Heart right ventricle (tissue), 16 donors: ENCODE measurements at places on chromosomes 6 and 20. TPM values are rescaled to one million over a fixed set of nuclear protein-coding genes. Genes with fewer than 3 reads are reported as not detected.

KCNK17 gene
- not detected for total RNA-seq

GRCh38 chr20:51338692-51339440, 203.7 kb downstream of the NFATC2 start:
- no peaks in the 10 kb centered on the region for H3K36me3 ChIP-seq
- DNase-seq: no peak
- H3K27me3 ChIP-seq: no peaks in the 10 kb centered on the region
- H3K4me1 ChIP-seq: no peaks in the 10 kb centered on the region

DNA sequence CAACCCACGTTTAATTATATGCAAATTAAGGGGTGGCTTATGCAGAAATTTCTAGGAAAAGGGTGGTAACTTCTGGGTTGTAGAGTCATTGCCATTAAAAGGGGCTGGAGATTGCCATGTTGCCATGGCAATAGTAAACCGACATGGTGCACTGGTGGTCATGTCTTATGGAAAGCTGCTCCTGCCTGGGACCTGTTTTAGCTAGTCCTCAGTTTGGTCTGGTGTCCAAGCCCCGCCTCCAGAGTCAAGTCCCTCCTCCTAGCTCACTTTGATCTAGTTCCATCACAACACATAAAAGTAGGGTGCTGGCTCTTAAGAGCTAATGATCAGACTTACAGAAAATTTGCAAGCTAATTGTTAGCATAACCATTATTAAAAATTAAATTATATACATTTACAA, 5.3 kb downstream of the SLC22A2 start:
- no peaks in the 10 kb centered on the region for H3K4me1 ChIP-seq
- no peaks in the 10 kb centered on the region for H3K36me3 ChIP-seq
- no peak overlapping the region for H3K27ac ChIP-seq

DNA sequence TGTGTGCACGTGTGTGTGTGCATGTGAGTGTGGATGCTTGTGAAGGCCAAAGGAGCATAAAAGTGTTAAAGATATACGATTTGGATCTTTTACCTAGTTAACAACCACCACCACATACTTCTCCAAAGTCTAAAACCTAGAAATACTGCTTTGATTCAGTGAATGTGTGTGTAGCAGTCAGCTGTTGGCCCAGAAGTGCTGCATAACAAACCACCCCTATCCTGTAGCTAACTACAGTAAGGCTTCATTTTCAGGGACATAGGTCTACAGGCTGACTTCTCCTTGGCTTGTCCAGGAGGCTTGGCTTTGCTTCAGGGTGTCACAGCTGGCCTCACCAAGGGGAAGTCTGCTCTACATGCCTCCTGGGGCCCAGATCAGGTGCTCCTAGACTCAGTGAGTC, 2.4 kb upstream of the CST8 start:
- H3K27me3 ChIP-seq: no peaks in the 10 kb centered on the region
- DNase-seq: no peak
- no peak overlapping the region for H3K4me3 ChIP-seq
- no peak overlapping the region for H3K27ac ChIP-seq

DNA sequence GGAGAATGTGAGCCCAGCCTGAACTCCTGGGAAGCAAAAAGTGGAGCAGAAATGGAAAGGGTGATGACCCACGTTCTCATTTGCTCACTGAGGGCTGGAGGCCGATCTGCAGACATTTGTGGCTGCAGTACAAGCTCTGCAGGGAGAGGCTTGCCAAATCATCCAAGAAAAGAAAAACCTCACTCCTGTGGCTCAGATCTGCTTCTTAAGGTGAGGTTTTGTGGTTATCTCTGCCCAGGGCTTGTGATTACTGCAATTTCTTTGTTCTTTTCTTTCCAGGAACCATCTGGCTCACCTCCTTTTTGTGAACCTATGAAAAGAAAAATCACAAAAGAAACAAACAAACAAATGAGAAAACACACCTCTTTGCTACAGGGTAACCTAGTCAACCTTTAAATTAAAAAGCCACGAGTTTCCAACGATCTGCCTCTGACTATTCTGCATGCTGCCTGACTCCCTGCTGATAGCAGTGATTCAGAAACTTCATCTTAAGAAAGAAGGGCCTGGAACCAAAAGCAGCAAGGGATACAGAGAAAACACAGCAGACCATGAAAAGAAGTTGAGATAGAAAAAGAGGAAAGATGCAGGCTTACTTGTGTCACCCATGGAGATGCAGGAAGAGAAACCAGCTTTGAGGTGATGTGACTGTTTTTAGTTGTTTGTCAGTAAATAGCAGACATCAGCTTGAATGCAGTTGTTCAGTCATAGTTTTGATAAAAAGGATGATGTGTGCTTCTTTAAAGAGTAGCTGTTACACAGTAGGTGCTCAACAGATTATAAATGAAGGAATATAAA, 165.1 kb downstream of the LMBRD1 start:
- no peak overlapping the region for H3K27ac ChIP-seq
- H3K4me3 ChIP-seq: no peak overlapping the region
- no peaks in the 10 kb centered on the region for H3K4me1 ChIP-seq
- no peaks in the 10 kb centered on the region for H3K36me3 ChIP-seq
- no peaks in the 10 kb centered on the region for H3K27me3 ChIP-seq
- no peak for DNase-seq

DNA sequence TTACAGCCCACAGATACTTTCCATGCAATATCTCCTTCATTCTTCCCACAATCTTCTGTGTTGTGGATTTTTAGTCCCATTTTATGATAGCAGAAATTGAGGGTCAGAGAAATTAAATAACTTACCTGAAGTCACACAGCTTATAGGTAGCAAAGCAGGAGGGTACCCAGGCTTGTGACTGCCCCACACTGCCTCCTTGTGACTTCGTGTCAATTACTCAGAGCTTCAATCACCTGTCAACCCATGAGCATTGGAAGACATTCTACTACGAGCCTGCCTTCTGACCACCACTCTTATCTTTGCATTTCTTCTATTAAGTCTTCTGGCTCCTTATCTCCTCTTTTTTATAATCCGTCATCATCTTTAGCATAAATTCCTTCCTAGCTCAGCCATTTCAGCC, 71.6 kb upstream of the NRSN1 start:
- no peaks in the 10 kb centered on the region for H3K36me3 ChIP-seq
- no peak for DNase-seq
- H3K27me3 ChIP-seq: no peaks in the 10 kb centered on the region
- no peak overlapping the region for H3K4me3 ChIP-seq

DNA sequence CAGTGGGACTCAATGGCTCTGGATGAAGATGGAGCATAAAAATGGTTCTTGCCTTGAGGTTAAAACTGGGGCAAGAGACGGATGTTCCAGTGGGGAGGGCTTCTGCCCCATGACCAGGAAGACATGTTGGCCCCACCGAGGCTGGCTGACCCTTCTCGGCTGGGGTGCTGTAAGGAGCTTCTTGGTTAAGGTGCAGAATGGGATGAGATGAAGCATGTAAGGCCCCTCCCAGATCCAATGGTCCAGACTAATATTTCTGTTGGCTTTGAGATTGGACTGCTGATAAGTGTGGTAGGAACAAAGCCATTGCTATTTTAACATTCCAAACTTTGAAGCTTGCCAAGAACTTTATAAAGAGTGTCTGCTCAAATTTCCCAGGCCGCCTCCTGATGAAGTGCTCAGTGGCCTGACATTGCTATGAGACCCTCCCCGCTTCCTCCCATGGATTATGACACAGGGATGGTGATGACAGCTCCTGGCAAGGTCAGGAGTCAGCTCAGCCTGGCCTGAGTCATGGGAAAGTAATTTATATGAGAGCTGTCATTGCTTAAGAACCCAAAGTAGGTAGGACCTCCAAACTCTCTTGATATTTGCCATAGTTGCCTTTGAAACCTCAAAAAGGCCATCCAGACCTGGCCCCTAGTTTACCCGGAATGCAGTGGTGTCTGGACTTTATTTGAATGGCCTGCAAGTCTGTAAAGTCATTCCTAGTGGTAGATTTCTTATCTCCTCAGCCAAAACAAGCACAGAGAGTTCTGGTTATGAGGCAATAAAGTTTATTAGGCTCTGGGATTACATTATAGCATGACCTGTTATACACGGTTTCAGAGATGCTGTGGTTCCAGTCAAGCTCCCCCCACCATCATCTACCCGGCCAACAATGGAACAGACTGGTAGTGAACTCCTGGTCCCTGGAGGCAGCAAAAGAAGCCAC, 55.2 kb downstream of the TGM2 start:
- peaks cover 42% of the 10 kb centered on the region for H3K4me1 ChIP-seq
- H3K27ac ChIP-seq: peak overlapping the region; percentile 87
- peak; percentile 61 for DNase-seq
- H3K27me3 ChIP-seq: no peaks in the 10 kb centered on the region
- no peaks in the 10 kb centered on the region for H3K36me3 ChIP-seq

GRCh38 chr6:73951183-73951582, 255.2 kb downstream of the CD109 start:
- no peaks in the 10 kb centered on the region for H3K4me1 ChIP-seq
- DNase-seq: no peak
- no peaks in the 10 kb centered on the region for H3K36me3 ChIP-seq
